Activated T-helper 17 cell treated with anti-CD3 and anti-CD28 coated beads, Interleukin-2, amount 50 U/mL, for 72 hours (primary cell): ENCODE measurements at places on chromosomes 3 and 15. TPM values are rescaled to one million over a fixed set of nuclear protein-coding genes. Genes with fewer than 3 reads are reported as not detected.
A peak's percentile ranks its signal among the peaks of the same experiment; 100 is the strongest.

P2RY12 gene
- not detected for total RNA-seq

ZIC1 gene
- total RNA-seq: not detected

P2RY1 gene
- total RNA-seq: 0.17 TPM

PAQR5 gene
- not detected for total RNA-seq

WHAMM gene
- 4.3 TPM for total RNA-seq

DNA sequence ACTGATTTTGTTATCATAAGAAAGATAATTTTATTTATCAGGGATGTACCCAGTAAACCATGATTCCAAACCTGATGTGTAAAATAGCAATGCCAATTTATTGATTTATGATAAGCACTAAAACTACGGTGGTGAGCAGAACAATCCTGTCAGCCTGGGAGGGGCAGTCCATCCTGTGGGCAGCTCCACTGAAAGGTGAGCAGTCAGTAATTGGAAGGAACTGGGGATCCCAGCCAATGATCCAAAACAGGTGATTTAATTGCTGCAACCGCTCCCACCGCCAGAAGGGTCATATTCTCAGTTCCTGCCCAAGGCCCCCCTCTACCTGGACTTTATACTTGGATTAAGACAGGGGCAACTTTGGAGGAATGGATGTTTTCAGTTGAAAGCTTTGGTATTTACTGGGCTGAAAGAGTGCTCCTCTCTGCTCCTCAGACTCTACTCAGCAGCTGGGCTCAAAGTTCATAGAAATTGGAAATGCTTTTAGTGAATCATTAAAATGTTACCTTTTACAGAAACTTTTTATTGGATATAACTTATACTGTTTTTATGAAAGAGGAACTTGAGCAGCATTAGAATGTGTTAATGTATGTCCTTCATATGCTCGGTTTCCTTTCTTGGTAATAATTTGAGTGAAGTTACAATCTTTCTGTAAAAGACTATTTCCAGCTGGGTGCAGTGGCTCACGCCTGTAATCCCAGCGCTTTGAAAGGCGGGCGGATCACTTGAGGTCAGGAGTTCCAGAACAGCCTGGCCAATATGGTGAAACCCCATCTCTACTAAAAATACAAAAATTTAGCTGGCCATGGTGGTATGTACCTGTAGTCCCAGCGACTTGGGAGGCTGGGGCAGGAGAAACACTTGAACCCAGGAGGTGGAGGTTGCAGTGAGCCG is 198.6 kb upstream of the IL12A start:
- no peak for ATAC-seq
- no peaks in the 10 kb centered on the region for H3K4me1 ChIP-seq
- no peak overlapping the region for H3K4me3 ChIP-seq
- no peaks in the 10 kb centered on the region for H3K36me3 ChIP-seq

DNA sequence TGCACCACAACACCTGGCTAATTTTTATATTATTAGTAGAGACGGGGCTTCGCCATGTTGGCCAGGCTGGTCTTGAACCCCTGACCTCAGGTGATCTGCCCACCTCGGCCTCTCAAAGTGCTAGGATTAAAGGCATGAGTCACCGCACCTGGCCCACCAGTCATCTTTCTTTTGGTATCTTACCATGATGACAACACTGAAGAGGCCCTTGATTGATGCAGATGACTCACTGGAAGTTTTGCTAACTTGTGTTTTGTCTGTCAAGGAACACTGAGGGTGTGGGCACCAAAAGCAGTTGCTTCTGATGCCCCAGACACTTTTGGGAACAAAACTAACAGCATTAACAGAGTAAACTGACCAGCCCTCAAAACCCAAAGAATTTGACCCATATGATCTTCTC is 88.3 kb downstream of the MYO5A start:
- no peaks in the 10 kb centered on the region for H3K36me3 ChIP-seq
- H3K4me1 ChIP-seq: peaks cover 46% of the 10 kb centered on the region
- no peaks in the 10 kb centered on the region for H3K27me3 ChIP-seq
- peak; percentile 94 for ATAC-seq
- peak overlapping the region; percentile 22 for H3K4me3 ChIP-seq
- H3K27ac ChIP-seq: peak overlapping the region; percentile 78

- no peak for ATAC-seq
- no peak overlapping the region for H3K4me3 ChIP-seq
- no peak overlapping the region for H3K27ac ChIP-seq
- peaks cover 7% of the 10 kb centered on the region for H3K27me3 ChIP-seq
- H3K36me3 ChIP-seq: no peaks in the 10 kb centered on the region
Observed at GRCh38 chr3:43794776-43795175, 104.0 kb downstream of the ABHD5 start.

- H3K4me3 ChIP-seq: no peak overlapping the region
- no peaks in the 10 kb centered on the region for H3K4me1 ChIP-seq
- no peak overlapping the region for H3K27ac ChIP-seq
- H3K36me3 ChIP-seq: no peaks in the 10 kb centered on the region
Observed at GRCh38 chr3:181403876-181404660, 307.7 kb upstream of the SOX2 start.

- no peak overlapping the region for H3K27ac ChIP-seq
- H3K36me3 ChIP-seq: peaks cover 46% of the 10 kb centered on the region
- H3K4me1 ChIP-seq: peaks cover 15% of the 10 kb centered on the region
- ATAC-seq: no peak
- no peaks in the 10 kb centered on the region for H3K27me3 ChIP-seq
- no peak overlapping the region for H3K4me3 ChIP-seq
Observed at GRCh38 chr15:67156426-67156825, 91.0 kb downstream of the SMAD3 start.

GRCh38 chr3:141746962-141747361 is 8.9 kb downstream of the RNF7 start:
- H3K27ac ChIP-seq: no peak overlapping the region
- H3K4me1 ChIP-seq: peaks cover 5% of the 10 kb centered on the region
- ATAC-seq: no peak
- H3K27me3 ChIP-seq: no peaks in the 10 kb centered on the region
- no peak overlapping the region for H3K4me3 ChIP-seq

DNA sequence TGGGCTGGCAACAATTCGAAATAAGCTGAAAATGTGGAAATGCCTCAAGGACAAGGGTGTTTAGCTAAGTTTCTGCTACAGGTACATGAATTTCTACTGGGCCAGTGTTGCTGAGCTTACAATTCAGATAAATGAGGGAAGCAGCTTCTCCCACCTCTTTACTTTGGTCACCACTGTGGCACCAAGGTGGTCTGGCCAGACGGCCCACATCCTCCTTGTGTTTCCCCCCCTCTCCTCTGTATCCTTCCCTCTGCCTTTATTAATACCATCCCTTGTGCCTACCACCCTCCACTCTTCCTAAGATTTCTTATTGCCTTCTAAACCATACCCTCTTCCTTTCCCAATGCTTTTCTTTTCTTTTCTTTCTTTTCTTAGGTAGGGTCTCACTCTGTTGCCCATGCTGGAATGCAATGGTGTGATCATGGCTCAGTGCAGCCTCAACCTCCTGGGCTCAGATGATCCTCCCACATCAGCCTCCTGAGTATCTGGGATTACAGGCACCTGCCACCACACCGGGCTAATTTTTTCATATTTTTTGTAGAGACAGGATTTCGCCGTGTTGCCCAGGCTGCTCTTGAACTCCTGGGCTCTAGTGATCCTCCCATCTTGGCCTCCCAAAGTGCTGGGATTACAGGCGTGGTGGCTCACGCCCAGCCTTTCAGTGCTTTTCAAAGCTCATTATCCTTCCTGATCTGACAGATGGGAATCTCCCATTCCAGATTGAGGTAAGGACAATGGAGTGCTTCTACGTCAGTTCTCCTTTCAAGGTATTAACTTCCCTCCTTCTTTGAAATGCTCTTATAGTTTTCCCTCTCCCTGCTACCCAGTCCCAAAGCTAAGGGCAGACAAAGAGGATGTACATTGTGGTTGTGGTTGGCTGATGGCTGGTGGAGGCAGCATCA is 14.8 kb downstream of the ANXA2 start:
- peak overlapping the region; percentile 14 for H3K27ac ChIP-seq
- peaks cover 77% of the 10 kb centered on the region for H3K36me3 ChIP-seq
- no peaks in the 10 kb centered on the region for H3K4me1 ChIP-seq
- no peak for ATAC-seq
- no peaks in the 10 kb centered on the region for H3K27me3 ChIP-seq

DNA sequence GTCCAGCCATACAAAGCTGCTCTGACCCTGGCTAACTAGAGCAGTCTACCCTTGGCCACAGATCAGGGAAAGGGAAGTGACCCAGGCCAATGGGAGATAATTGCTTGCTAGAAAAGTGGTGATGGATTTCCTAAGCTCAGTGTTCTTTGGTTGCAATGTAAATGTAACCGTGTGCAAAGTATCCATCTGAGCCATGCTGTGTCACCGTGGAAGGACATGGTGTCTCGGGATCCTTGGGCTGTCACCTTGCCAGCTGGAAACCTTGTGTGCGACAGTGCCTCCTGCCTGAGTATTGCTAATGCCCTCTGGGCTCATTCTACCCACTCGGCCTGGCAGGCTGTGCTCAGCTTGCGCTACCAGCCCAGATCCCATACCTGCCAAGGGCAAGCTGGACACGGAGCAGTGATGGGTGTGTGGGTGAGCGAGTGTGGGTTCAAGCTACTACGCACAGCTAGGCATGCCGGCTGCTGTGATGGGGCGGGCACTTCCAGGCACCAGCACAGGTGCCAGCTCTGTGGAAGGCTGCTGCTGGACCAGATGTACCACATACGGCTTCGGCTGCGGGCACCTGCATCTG is 10.7 kb upstream of the SIAH2 start:
- H3K27me3 ChIP-seq: no peaks in the 10 kb centered on the region
- no peaks in the 10 kb centered on the region for H3K36me3 ChIP-seq
- no peak overlapping the region for H3K27ac ChIP-seq
- ATAC-seq: no peak
- no peaks in the 10 kb centered on the region for H3K4me1 ChIP-seq

GRCh38 chr3:129123314-129124060 is 1.9 kb upstream of the RAB43 start:
- peak overlapping the region; percentile 99 for H3K4me3 ChIP-seq
- H3K4me1 ChIP-seq: peaks cover 11% of the 10 kb centered on the region
- ATAC-seq: no peak
- H3K27ac ChIP-seq: peak overlapping the region; percentile 97

DNA sequence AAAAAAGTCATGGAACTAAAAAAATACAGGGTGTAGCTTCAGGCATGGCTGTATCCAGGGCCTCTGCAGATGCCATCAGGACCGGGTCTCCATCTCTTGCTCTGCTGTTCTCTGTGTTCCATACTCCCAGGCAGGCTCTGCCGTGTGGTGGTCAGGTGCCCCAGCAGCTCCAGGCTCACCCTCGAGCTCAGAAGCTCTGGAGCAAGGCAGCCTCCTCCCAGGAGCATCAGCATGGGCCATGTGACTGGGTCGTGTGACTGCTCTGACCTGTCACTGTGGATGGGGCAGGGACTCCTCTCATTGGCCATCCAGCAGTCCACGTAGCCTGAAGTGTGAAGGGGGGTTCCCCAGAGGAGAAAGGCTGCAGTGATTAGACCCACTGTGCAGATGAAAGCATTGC is 8.5 kb downstream of the FBLN2 start:
- H3K27ac ChIP-seq: no peak overlapping the region
- no peaks in the 10 kb centered on the region for H3K4me1 ChIP-seq
- no peak for ATAC-seq
- no peaks in the 10 kb centered on the region for H3K36me3 ChIP-seq
- no peak overlapping the region for H3K4me3 ChIP-seq
- H3K27me3 ChIP-seq: peaks cover 36% of the 10 kb centered on the region

- H3K36me3 ChIP-seq: no peaks in the 10 kb centered on the region
- no peak for ATAC-seq
- no peak overlapping the region for H3K4me3 ChIP-seq
Observed at GRCh38 chr15:93587059-93587521, 498.1 kb upstream of the RGMA start.

DNA sequence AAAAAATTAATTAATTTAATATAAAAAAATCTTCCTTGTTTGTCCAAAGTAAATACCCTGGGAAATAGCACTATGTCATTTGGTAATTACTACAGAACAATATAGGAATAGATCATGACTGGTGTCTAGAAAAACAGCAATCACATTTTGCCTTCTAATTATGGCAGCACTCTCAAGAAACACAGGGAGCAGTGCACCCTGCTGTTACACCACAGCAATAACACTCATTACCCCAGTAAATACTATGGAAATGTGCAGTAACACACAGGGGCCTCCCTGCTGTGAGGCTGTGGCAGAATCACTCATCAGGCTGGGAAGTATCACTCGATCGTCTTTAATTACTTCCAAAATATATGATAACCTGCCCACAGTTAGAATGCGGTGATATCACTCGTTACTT is 646.0 kb downstream of the TUSC7 start:
- no peak overlapping the region for H3K27ac ChIP-seq
- no peak for ATAC-seq
- H3K4me1 ChIP-seq: no peaks in the 10 kb centered on the region

DNA sequence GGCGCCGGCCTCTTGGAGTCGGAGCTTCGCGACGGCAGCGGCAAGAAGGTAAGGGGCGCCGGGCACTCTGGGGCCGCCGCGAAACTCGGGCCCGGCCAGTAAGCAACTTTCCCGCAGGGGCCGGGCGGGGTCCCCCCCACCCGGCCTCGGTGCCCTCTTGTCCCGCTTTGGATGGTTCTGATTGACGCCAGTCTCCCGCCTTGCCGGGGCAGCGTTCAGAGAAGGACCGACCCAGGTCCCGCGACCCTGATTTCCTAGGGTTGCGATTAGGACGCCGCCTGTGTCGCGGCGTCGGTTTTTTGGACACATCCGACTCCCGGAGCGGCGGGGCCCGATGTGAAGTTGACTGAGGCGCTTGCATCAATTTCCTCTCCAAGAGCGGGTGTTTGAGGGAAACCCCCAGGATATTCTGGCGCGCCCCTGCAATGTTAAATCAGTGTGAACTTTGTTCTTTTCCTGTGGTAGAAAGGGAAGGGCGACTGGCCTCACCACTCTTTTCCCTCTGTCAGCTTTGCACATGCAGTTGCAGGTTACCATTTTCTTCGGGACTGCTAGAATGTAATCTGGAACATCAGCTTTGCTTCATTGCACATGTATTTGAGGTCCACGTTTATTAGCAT is 755 bp downstream of the PDE8A start:
- no peaks in the 10 kb centered on the region for H3K36me3 ChIP-seq
- H3K4me1 ChIP-seq: peaks cover 10% of the 10 kb centered on the region
- H3K4me3 ChIP-seq: peak overlapping the region; percentile 89
- peak overlapping the region; percentile 83 for H3K27ac ChIP-seq
- H3K27me3 ChIP-seq: no peaks in the 10 kb centered on the region

GRCh38 chr15:73694419-73694818 is 10.2 kb downstream of the CD276 start:
- ATAC-seq: no peak
- H3K27ac ChIP-seq: no peak overlapping the region
- no peaks in the 10 kb centered on the region for H3K36me3 ChIP-seq
- no peak overlapping the region for H3K4me3 ChIP-seq

DNA sequence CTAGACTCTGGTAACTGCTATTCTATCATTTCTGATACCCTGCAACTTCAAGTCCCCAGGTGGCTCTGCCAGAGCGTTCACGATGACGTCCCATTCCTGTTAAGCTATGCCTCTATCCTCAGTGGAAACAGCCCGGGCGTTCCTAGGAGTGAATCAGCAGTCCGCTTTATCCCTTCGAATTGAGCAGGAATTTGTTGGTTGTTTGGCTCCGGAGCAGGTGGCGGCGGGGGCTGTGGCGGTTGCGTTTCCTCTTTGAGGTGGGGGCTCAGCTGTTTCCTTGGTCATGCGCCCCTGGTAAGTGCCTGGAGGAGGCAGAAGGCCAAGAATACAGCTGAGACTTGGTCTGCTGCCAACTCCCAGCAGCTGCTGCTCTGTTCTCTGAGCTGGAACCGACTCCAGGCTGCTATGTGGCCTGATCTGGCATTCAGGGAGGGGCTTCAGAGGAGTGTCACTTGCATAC is 25.2 kb downstream of the ARPP21 start:
- no peak overlapping the region for H3K4me3 ChIP-seq
- ATAC-seq: no peak
- H3K27ac ChIP-seq: no peak overlapping the region
- H3K4me1 ChIP-seq: no peaks in the 10 kb centered on the region
